ENCODE measurements at places on chromosomes 6 and 20.
A peak's percentile ranks its signal among the peaks of the same experiment; 100 is the strongest.

DNA sequence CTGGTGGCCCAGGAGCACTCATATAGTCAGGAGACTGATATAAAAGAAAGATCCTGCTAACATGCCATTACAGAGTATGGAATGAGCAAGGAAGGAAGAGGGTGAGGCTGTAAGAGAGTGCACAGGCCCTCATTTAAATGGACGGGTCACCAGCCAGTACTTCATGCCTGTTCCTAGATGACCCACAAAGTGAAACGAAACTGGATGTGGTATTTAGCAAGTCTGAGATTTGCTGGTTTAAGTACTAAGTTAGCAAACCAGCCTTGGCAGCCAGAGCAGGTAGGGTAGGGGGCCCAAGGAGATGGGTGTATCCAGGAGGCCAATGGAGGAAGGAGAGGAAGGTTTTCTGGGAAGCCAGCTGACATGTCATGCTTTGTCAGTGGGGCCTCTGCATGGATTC, 15.9 kb downstream of the NT5E start:
- no peak for DNase-seq

DNA sequence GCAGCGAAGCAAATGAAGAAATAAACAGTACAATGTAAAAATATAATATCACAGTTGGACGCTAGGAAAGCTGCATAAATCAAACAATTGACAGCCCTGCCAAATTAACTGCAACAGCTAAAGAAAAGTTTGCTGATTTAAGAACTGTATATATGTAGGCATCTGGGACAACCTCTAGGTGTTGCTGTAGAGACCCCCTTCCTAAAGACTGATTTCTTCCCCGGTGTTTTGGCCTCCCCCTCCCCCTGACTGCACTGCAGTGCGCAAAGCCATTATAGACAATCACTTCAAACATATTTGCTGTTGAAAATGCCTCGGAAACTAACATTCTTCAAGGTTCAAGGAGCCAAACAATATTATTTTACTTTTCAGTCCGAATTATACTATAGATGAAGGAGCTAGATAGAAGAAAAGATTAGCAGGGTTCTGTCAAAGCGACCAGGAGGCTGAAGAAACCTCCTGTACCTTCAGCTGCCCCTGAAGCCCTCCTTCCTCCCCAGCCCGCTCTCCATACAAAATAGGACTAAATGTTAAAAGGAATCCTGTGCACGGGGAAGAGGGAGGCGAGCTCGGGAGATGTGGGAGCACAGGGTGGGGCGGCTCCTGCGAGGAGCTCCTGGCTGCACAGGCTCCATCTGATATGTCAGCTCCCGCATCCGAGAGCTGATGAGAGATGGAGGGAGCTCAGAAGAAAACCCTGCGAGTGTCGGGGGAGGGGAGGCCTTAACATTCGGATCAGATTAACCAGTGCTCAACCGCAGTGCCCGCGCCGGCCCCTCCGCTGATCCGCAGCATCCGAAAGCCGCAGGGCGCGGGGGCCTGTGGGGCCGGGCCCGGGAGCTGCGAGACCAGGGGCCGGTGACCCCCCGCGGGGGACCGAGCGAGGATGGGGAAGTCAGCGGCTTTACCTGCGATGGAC, 822 bp downstream of the ELOVL4 start:
- DNase-seq = no peak

DNA sequence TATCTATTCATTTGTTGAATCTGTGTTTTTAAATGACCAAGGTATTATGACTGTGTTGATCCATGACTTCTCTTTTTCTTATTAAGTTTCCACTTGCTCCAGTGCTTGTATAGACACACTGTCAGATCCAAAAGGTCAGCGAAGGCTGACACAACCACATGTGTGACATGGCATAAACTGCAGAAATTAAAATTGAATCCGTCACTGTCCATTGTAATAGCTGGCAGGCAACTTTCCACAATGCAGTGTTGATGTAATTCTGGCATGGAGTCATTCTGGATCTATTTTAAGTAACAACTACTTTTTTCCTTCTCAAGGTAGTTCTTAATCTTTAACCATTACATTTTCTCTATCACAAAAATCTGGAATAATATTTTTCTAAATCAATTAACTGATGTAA, 145.3 kb downstream of the AIG1 start:
- no peak for DNase-seq

GRCh38 chr6:35183935-35184334, 29.8 kb upstream of the SCUBE3 start:
- no peak for DNase-seq

GRCh38 chr6:90892271-90892670, 305.4 kb upstream of the MAP3K7 start:
- DNase-seq = no peak

- DNase-seq = no peak
Measured at GRCh38 chr6:4587171-4587570, 189.0 kb upstream of the CDYL start.

DNA sequence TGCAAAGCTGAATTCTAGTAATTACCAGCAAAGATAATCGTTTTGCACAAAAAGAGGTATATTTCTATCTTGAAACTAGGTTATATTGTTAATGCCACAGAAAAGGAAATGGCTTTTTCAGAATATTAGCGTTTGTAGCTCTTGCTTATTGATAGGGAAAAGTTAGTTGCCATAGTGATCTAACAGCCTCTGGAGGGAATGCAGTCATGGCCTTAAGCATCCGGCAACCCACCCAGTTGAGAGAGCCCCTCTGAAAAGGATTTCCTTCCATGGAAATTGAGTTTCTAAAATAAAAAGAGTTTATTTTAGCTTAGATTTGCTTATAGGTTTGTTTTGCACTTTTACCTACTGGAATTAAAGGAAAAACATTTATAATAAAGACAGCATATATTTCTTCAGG, 224.5 kb downstream of the BCKDHB start:
- no peak for DNase-seq

- no peak for DNase-seq
Measured at GRCh38 chr6:29925727-29926412, 16.5 kb upstream of the HLA-A start.

DNA sequence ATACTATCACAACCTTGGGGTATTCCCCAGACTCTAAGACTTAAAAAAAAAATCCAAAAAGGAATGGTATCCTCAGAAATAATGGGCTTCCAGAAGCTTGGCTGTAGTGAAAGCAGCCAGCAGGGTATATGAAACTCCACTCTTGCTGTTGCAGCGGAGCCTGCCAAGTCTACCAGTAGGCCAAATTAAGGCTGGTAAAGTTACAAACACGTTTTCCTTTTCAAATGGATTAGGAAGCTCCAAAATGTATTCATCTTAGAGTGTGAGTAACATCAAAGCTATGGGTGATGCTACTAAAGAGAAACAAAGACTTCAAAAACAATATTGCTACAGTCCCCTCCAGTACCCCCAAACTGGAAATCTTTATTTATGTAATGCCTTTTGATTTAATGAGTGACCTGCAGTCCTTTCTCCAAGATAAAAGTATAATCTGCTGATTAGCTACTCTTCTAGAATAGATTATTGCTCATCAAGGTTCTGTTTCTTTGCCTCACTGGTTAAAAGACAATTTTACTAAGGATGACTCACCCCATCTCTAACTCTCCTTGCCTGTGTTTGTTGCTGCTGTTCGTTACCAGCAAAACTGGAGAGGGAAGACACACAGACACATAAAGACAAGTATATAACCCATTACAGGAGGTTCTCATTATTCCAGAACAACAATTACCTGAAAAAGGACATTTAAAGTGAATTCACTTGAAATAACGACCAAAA, 84.9 kb downstream of the BTBD9 start:
- DNase-seq = no peak

DNA sequence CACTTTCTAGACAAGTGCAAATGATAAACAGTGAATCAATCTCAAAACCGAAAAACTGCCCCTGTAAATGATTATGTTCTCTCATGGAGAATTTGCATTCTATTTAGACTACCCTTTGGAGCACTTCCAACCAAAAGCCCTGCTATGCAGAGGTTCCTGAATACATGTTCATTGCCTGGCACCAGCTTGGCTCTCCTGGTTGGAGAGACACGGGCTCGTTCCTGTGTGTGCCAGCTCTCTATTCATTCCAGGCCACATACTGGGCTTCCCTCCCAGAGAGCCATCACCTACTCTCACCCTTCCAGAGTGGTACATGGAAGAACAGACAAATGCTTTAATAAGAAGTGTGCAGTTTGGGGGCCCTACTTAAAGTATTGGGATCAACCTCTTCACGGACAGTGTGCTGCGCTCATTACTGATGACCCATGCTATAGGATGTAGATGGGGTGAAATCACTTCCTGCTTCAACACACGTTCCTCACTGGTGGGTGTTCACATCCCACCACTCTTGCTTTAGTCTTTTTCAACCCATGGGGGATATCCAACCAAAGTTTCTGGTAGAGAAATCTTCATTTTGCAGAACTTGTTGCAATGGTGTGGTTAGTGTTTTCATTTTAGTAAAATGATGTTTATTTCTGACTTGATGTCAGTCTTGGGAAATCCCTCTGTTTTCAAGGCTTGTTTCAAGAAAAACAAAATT, 38.5 kb upstream of the NAA20 start:
- DNase-seq = no peak

DNA sequence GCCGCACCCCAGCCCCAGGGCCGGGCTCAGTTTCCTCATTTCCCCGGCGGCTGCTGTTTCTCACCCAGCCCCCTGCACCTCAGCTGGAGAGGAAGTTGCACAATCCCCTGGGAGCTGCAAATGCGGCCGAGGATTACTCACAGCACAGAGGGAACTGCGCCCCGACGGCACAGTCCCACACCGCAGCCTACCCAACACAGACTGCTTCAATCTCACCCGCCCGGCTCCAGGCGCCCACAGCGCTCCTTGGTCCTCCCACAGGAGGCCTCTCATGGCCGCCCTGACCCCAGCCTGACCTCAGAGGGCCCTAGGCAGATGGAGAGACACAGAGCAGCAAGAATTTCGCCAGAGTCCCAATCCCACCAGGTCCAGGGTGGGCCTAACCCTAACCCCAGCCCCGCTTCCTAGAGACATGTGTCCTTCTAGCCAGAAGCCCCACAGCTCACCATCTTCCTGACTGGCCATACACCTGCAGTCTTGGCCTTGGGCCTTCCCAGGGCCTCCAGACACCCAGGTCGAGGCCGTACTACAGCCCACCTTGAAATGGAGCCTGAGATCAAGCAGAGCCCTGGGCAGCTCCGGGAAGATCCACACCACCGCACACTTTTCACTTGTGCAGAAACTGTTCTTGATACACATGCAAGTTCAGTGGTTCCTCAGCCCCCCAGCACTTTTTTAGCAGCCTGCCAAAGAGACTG, 11.7 kb downstream of the TFEB start:
- DNase-seq = no peak

- DNase-seq = no peak
Measured at GRCh38 chr20:48766961-48767960, 60.5 kb downstream of the PREX1 start.

GRCh38 chr20:50431066-50431450, 79.1 kb upstream of the PTPN1 start:
- DNase-seq = no peak

GRCh38 chr6:111941686-111942330, 68.6 kb upstream of the FYN start:
- no peak for DNase-seq

GRCh38 chr6:135576055-135576454, 78.5 kb upstream of the AHI1 start:
- no peak for DNase-seq

DNA sequence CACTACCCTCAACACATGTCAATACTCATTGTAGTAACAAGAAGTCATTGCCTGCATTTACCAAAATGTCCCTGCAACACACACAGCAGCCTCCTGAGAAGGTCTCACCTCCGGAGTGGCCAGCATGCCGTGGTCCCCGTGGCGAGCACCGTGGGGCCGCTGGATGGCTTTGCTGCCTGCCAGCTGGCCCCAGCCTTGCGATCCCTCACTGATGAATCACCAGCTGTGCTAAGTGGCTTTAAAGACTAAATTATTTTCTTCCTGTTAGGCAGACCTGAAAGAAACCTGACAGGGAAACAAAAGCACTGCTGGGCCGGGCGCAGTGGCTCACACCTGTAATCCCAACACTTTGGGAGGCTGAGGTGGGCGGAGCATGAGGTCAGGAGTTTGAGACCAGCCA, 306.7 kb downstream of the CDH4 start:
- no peak for DNase-seq

DNA sequence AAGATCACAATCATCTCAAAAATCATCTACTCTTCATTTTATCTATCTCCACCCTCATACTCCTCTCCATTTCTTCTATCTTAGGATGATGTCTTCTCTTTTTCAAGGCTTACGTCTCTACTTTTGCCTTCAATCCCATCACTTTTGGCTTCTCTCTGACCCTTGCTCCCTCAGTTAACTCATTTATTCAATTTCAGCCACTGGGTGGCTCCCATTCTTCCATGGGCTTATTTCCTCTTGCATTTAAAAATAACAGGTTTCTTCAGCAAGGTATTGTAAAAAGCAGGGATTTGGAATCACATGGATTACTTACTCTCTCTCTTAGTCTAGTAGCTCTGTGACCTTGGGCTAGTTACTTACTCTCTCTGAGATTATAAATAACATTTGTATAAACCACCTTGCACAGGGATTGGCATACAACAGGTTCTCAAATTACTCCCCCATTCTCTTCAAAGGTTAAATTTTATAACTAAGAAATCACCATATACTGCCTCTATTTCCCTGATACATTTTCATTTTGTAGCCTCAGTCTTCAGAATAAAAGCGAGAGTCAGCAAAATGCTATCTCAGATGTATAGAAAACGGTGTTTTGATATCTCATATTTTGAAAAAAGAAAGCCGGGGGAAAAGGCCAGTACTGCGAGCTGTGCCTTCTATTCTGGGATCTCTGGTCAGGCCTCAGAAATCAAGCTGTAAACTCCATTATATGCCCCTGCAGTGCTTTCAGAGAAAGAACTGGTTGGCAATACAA, 5.5 kb downstream of the ZSCAN12 start:
- no peak for DNase-seq

GRCh38 chr6:27157459-27158315, 89.8 kb upstream of the PRSS16 start:
- DNase-seq = peak; percentile 74

GRCh38 chr6:144585217-144585814, 300.2 kb downstream of the UTRN start:
- DNase-seq = no peak

- DNase-seq = no peak
Measured at GRCh38 chr6:101090281-101090680, 209.2 kb upstream of the ASCC3 start.

GRCh38 chr6:113920663-113921267, 50.2 kb downstream of the HDAC2 start:
- DNase-seq = no peak

GRCh38 chr20:17556837-17557674, 12.8 kb upstream of the DSTN start:
- no peak for DNase-seq

- no peak for DNase-seq
Measured at GRCh38 chr6:122246906-122247658, 152.4 kb upstream of the HSF2 start.

- no peak for DNase-seq
Measured at GRCh38 chr6:132693478-132693877, 20.4 kb downstream of the VNN1 start.

DNA sequence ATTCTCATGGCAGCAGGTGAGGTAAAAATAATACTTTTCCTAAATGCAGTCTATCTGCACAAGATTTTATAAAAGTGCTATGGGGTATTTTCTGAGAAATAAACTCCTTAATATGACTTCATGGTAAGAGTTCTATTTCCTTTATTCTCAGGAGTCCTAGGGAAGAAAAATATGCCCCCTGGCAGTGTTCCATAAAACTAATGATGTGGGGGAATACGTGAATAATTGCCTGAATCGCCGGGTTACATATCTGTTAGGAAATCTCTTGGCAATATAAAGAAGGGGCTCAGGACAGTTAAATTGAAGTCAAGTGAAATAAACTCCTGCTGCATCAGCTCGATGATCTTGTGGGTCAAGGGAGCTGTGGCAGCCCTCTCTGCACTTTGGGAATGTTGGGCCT, 229.7 kb downstream of the MAFB start:
- DNase-seq = no peak

- no peak for DNase-seq
Measured at GRCh38 chr6:131451321-131452144, 121.5 kb upstream of the ARG1 start.
